Adipocyte (in vitro differentiated cells): ENCODE measurements at places on chromosomes 12 and 14.
A peak's percentile ranks its signal among the peaks of the same experiment; 100 is the strongest.

- DNase-seq, result peak; percentile 75
Observed at GRCh38 chr14:95319312-95320077, at the start of gene CLMN. CLMN (minus strand) TSS chr14:95319908; CDS start chr14:95319792, 116 bp downstream.

DNA sequence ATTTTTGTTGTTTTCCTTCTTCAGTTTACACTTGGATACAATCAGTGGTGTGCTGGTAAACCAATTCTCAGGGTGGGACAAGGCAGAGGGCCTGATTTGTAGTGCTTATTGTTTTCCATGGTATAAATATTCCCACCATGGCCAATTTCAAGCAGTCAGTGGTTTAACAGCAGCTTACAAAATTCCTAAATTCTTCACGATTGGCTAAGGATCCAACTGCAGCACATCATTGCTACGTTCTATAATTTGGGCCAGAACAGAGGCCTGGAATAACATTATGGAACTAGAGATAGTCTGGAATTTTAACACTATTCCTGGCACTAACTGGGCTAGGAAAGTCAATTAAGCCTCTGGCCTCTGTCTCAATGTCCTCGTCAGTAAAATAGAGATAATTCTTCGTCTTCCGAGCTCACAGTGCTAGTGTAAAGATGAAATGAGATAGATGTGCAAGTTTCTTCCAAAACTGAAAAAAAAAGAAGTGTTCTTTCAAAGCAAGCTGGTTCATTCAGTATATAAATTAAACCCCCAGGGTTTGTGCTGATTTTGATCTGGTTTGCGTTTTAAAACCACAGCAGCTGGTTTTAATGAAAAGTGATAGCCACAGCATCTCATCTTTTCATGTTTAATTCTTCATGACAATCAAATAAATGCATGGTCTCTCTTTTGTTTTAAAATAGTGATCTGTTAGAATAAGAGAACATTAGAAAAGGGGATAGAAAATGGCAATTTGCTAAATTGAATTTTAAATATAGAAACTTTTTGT, 104.1 kb downstream of the EPS8 start:
- peak; percentile 61 for DNase-seq

DNA sequence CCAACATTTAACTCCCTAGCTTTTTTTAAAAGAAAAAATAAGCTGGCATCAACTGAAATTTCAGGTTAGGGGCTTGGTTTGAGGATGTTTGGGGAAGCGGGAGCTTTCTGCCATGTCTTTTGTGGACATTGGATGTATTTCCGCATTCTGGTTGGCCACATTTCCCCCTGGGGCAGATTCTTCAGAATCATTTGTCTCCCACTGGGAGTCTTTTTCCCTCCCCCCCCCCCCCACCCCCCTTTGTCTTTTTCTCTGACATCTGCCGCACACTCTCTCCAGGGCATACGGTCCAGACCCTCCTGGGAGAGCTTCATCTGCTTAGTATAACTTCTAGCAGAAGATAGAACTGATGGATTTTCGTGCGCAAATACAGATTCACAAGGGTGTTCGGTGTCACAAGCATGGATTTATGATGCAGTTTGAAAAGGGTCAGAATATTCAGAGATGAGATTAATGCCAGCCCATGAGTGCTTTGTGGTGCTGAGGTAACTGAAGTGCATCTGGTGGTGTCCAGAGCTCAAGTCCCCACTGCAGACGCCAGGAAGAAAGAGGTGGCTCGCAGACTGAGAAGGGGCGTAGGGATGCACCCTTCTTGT, 40.2 kb downstream of the ETV6 start:
- DNase-seq, result no peak

DNA sequence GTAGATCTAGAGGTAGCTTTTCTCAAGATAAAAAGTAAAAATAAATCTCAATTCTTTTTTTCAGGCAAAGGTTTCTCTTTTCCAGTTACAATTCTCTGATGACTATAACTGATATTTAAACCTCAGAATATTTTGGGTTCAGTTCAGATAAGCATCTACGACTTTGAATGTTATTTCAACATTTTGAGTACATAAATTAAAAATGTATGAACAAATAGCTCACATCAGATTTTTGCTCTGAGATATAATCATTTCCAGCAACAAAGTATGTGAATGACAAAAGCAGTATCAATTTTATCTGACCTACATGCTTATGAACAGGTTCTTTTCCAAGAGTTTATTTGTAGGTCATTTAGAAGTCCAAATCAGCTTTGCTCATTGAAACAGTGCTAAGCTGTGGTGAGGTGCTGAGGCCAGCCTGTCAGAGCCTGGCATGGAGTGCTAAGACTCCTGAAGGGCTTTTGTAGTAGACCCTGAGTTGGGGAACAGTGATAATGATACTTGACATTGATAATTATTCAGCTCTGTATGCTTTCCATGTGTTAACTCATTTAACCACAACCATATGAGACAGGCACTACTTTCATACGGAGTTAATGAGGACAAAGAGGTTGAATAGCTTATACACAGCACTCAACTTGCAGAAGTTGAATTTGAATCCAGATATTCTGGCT, 205.0 kb upstream of the DCN start:
- DNase-seq, result peak; percentile 32

- DNase-seq, result no peak
Observed at GRCh38 chr12:20205854-20206253, 162.5 kb upstream of the PDE3A start.

- peak; percentile 47 for DNase-seq
Observed at GRCh38 chr12:19572920-19573558, 133.7 kb downstream of the AEBP2 start.

DNA sequence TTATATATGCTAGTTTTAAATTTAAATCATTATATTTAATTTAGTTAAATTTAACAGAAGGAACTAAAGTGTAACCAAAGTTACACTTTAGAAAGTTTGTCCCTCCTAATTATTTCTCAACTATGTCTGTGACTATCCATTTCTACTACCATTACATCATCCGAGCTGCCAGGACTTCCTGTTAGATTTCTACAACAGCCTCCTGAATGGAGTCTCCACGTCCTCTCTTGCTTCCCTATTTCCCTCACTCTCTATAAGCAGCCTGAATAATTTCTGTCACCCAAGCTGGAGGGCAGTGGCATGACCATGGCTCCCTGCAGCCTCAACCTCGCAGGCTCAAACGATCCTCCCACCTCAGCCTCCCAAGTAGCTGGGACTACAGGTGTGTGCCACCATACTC, 84.1 kb downstream of the TTC7B start:
- DNase-seq, result no peak

GRCh38 chr14:81797315-81797714, 263.7 kb upstream of the SEL1L start:
- DNase-seq, result no peak

- DNase-seq, result no peak
Observed at GRCh38 chr12:99695050-99695449, 47.5 kb downstream of the GARIN6 start.

- DNase-seq, result peak; percentile 51
Observed at GRCh38 chr12:124768452-124769162, 95.1 kb downstream of the SCARB1 start.

- DNase-seq, result no peak
Observed at GRCh38 chr14:80965037-80965436, 9.6 kb downstream of the TSHR start.

DNA sequence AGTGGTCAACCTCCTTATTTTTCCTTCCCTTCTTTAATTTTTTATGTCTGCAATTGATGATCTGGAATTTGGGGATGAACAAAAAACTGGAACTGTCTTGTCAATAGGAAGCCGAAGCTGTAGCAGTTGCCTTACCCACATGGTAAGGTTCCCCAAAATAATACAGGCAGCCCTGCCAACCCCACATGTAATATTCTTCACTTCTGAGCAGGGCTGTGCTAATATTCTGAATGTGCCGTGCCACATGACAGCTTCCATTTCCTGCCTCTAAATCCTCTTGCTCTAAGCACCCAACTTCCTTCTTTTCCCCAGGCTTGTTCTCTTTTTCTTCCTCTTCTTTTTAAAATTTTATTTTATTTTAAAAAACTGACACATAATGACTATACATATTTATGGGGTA, 39.6 kb downstream of the GPATCH2L start:
- DNase-seq, result no peak

DNA sequence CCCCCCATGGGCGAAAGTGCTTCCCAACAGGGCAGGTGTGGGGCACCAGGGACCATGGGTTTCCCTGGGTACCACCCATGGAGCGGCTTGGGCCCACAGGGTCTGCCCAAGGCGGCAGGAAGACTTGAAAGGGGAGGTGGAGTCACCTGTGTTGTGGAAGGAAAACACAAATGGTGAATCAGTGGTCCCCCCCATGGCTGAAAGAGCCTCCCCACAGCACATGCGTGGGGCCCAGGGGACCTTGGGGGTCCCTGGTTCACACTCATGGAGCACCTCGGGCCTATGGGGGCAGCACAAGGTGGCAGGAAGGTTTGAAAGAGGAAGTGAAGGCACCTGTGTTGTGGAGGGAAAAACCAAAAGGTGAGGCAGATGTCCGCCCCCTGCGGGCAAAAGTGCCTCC, 581.9 kb downstream of the ALG10 start:
- no peak for DNase-seq

GRCh38 chr14:26255213-26255612, 342.6 kb downstream of the NOVA1 start:
- peak; percentile 34 for DNase-seq

GRCh38 chr12:49982246-49983087, 9.7 kb downstream of the AQP6 start:
- peak; percentile 25 for DNase-seq

GRCh38 chr12:59357811-59358210, 238.0 kb upstream of the SLC16A7 start:
- DNase-seq, result no peak

DNA sequence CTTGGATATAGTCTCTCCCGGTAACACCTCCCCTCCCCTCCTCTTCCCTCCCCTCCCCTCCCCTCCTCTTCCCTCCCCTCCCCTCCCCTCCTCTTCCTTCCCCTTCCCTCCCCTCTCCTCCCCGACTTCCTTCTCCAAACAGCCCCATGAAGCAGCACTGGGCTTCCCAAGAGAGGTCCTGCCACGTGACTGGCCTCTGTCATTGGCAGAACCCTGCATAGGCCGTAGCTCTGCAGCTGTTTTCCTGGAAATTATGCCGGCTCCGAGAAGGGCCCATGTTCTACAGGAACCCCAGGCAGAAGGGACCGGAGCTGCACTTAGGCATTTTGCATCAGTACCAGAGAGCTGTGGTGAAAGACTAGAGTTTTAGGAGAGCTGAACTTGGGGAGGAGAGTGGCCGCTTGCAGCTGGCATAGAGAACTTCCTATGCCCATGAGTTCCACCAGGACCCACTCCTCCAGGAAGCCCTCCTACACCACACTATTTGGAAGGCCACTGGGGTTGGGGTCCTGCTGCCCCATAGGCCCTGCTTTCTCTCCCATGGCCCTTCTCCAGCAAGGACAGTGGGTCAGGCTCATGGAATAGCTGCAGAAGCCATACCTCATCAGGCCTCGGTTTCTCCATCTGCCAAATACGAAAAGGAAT, 5.1 kb upstream of the TNFAIP2 start:
- DNase-seq, result no peak

DNA sequence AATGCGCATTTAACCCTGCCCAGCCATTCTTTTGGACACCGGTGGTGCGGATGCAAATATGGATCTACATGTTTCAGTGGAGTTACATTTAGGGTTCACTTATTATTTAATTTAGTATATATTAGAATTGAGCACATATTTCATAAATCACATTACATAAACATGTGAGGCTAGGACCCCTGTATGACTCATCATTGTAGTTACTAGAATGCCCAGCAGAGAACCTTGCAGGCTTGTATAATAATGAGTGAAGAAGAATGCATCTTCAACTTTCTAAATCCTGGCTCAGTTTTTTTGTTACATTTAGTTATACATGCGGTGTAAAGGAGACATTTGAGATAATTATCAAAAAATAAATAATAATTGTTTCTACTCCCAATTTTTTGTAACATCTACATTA, 369.0 kb downstream of the ATP23 start:
- DNase-seq, result peak; percentile 70

DNA sequence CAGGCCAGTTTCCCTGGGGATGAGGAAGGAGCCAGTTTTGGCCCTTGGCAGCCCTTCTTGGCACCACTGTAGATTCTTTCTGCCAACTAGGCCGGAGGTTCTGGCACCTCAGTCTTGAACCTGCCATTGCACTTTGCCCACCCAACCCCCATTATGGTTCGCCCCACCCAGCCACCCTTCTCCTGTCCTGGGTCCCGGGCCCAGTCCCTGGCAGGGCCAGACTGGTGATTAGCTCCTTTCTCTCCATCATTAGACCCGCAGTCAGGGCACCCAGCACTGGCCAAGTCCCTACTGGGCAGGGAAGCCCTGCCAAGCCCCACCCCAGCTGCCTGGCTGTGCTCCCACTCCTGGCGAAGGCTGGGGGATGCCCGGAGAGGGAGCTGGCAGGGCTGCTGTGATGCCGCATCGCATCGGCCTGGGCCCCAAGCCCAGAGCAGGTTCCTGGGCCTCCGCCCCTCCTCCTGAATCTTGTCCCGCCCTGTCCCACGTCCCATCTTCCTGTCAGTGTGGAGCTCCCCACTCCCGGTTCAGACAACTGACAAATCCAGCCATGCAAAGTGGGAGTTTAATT, 9.8 kb downstream of the FAM222A start:
- no peak for DNase-seq
